ENCODE measurements at places on chromosomes 3 and 15.

DNA sequence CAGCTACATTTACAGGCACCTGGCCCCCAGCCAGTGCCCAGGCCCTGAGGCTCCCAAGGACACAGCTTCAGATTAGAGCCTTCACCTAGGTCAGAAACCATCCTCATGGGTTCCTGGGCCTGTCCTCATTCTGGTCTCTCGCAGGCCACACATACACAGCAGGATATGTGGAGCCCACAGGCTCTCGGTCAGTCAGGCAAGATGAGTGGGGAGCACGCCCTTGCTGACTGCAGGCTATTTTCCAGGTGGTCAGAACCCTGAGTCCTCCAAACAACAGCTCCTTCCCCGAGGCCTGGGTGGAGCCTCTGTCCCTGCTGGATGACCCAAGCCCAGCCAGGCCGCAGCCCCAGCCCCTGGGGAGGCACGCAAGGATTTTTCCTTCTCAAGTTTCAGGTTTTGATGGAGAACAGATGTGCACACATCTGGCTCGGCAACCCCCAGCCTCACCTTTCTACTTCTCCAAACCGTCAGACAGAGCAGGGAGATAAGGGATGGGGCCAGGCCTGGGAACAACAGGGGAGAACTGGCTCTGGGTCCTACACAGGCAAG is 1.6 kb downstream of the STRA6 start:
- DNase-seq: no peak

DNA sequence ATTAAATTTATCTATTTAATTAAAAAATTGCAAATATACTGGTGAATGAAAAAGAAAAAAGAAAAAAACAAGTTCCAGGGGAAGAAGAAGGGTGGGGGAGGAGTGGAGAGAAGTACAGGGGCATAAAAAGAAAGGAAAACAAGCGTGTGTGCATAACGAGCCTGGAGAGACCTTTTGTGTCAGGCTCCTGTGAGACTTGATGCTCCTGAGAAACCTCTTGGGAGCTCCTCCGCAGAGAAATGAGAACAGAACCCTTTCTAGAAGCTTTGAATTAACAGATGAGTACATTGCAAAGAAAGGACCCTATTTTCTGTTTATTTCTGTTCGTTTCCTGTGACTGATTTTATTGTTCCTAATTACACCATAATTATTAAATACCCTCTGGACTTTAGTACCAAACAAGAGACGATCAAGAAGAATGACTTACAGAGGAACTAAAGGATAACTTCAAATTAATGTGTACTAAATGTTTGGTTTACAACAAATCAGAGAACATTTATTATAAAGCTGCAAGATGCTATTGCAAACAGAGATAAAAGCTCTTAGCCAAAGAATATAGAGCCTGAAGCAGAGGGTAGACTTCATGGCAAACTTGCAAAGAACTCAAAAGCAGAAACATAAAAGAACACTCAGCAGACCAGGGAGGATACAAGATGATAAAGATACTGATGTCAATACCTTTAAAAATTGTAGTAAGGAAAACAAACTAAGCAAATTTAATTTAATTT is 74.7 kb downstream of the DPPA2 start:
- no peak for DNase-seq

- no peak for DNase-seq
These were observed 113.3 kb upstream of the PTX3 start for GRCh38 chr3:157323360-157323759.

GRCh38 chr3:16516695-16517481 is 3.4 kb upstream of the RFTN1 start:
- DNase-seq: no peak

Measured in stimulated activated CD4-positive, alpha-beta T cell treated with anti-CD3 and anti-CD28 coated beads, Interleukin-4, amount 100 ng/mL, for 1 hour (primary cell).